Muscle of leg (tissue), 16 donors: ENCODE measurements at places on chromosomes 6 and 20. TPM values are rescaled to one million over a fixed set of nuclear protein-coding genes. Genes with fewer than 3 reads are reported as not detected.

NKAPL gene
- 1.2 TPM for polyA plus RNA-seq

PTGIS gene
- 45.4 TPM for polyA plus RNA-seq

- H3K27me3 ChIP-seq: no peaks in the 10 kb centered on the region
- peaks cover 4% of the 10 kb centered on the region for H3K36me3 ChIP-seq
- no peak overlapping the region for H3K4me3 ChIP-seq
- H3K27ac ChIP-seq: no peak overlapping the region
- H3K4me1 ChIP-seq: peaks cover 9% of the 10 kb centered on the region
- no peak for DNase-seq
These were observed 6.3 kb downstream of the YWHAB start for GRCh38 chr20:44891826-44892225.

- H3K4me1 ChIP-seq: peaks cover 18% of the 10 kb centered on the region
- no peaks in the 10 kb centered on the region for H3K27me3 ChIP-seq
- no peak for DNase-seq
- H3K36me3 ChIP-seq: no peaks in the 10 kb centered on the region
- H3K27ac ChIP-seq: no peak overlapping the region
These were observed 61.6 kb upstream of the CEP85L start for GRCh38 chr6:118712969-118713368.

- no peak overlapping the region for H3K27ac ChIP-seq
- no peak overlapping the region for H3K4me3 ChIP-seq
- H3K27me3 ChIP-seq: no peaks in the 10 kb centered on the region
- peaks cover 4% of the 10 kb centered on the region for H3K4me1 ChIP-seq
- peak; percentile 77 for DNase-seq
These were observed 89.9 kb downstream of the GPR6 start for GRCh38 chr6:110067837-110068591.

DNA sequence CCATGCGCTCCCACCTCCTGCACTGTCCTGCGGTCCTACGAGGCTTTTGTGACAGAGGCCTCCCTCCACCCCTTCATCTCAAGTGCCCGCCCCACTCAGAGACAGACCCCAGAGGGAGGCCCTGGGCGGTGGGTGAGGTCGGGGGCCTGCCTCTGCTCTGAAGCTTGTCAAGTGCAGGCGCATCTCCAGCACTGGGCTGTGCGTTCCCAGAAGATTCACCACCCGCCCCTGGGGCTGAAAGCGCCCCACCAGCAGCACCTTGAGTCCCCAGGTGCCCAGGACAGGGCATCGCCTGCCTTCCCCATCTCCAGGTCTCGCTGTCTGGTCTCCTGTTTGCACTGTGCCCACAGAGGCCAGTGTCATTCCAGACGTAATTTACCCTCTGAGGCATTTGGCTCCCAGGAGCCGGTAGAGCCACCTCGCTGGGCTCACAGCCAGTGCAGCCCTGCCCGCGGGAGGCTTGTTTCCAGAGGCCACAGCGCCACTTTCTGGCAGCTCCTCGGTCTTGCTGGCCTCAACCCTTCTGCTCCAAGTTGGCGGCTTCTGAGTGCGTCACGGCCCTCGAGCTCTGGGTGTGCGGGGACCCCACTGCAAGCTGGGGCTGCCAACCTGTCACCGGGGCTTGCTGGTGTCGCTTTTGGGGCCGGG is 191.1 kb downstream of the TAF4 start:
- no peaks in the 10 kb centered on the region for H3K4me1 ChIP-seq
- no peak for DNase-seq
- H3K27ac ChIP-seq: no peak overlapping the region
- H3K36me3 ChIP-seq: no peaks in the 10 kb centered on the region
- no peak overlapping the region for H3K4me3 ChIP-seq
- H3K27me3 ChIP-seq: peaks cover 7% of the 10 kb centered on the region

DNA sequence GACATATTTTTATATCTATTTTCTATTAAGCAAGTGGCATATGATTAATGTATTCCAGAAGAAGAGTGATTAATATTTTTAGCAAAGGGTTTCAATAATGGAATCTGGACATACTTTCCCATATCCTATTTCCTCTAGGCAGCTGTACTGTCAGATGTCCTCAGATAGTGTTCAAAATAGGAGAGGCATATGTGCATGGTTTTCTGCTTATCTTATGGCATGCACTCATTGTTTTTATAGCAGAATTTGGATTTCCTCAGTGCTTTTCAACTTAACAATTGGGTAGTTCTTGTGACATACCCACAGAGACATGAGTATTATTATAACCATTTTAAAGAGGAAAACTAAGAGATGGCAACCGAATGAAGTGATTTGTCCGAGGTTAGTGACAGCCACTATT is 12.6 kb upstream of the SLC17A5 start:
- peak overlapping the region; percentile 48 for H3K27ac ChIP-seq
- H3K36me3 ChIP-seq: no peaks in the 10 kb centered on the region
- no peak for DNase-seq
- no peak overlapping the region for H3K4me3 ChIP-seq
- H3K27me3 ChIP-seq: no peaks in the 10 kb centered on the region
